Brain pericyte (primary cell): ENCODE measurements at places on chromosomes 11 and 22.

DNA sequence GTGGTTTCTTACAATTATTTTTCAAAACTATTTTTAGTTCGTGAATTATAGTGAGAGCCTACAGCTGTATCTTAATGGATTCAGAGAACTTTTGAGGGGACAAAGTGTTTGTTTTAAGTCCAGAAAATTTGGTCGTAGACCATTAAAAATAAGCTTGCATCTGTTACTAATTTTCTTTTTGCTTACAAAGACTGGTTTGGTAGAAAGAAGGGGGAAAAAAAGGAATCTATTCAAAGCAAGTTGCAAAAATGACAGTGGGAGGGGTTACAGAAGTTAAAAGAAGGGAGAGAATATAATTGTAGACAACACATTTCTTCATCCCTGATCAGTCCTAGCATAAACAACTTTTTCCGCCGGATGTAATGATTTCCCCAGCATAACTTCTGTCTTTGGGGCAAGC is 72.1 kb downstream of the AMOTL1 start:
- DNase-seq: no peak

- DNase-seq: no peak
These were observed 6.1 kb downstream of the SIPA1 start for GRCh38 chr11:65643971-65644370.

DNA sequence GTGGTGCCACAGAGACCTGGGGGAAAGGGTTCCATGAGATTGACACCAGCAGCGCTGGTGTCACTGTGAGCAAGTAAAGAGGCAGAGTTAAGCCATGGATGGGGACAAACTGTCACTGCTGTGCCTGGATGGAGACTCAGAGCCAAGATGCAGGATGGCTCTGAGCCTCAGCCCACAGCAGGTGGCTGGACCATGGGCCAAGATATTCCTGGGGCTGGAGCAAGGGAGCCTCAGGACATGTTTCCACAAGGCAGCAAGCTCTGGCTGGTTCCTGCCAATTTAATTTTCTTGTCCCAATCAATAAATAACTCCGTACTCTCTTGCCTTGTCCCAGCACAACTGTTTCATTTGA is 23.0 kb downstream of the MYO18B start:
- no peak for DNase-seq

DNA sequence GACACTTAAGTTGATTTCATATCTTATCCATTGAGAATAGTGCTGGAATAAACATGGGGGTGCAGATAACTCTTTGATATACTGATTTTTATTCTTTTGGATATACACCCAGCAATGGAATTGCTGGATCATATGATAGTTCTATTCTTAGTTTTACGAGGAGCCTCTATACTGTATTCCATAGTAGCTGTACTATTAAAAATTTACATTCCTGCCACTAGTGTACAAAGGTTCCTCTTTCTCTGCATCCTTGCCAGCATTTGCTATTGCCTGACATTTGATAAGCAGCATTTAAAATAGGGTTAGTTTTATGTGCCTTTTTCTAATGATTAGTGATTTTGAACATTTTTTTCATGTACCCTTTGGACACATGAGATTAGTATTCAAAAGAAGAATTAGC is 554.2 kb downstream of the JRKL start:
- no peak for DNase-seq

- no peak for DNase-seq
These were observed 241.2 kb downstream of the CASP12 start for GRCh38 chr11:104657083-104657482.

DNA sequence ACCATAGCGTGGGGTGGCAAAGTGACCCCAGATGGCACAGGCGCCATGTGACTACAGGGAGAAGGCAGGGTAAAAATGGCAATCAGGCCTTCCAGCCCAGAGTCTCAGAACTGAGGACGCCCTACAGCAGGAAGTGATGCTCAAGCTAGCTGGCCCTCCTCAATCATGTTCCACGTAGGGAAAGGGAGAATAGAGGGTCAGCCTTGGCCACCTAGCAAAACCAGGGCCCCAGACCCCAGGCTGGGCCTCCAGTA is 978 bp upstream of the ANKRD13D start:
- no peak for DNase-seq

- no peak for DNase-seq
These were observed 2.3 kb downstream of the C1QTNF5 start for GRCh38 chr11:119338318-119338890.
